ENCODE measurements at places on chromosomes 13 and 19.
A peak's percentile ranks its signal among the peaks of the same experiment; 100 is the strongest.

DNA sequence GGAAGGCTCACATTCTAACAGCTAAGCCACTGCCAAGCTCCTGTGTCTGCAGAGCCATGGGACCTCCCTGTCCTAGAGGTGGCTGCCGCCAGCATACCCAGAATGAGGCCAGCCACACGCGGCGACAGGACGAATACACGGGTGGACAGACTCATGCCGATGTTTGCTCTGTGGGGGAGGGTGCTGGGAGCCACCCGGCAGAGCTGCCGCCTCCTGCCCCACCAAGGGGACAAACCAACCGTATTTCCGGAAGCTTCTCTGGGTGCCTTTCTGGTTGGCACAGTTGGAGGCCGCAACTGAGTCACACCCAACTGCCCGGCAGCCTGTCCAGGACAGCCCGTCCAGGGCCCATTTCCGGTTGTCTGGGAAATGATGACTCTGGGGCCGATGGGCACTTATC, 20.3 kb downstream of the C13orf46 start:
- no peak for DNase-seq

DNA sequence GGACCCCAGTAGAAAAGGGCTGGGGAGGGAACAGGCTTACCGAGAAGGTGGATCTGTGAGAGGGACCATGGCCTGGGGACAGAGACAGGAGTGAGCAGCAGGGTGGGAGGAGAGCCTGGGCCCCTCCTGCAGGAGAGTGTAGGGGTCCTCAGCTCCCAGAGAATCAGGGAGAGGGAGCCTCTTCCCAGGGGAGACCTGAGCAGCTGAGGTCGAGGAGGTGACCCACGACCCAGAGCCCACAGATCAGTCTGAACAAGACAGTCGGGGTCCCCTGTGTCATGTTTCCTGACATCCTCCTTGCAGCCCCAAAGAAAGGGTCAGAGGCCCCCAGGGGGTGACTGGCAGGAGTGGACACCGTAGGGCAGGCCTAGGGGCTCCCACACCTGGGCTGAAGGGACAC, 6.7 kb downstream of the CEACAM4 start:
- no peak for DNase-seq

- no peak for DNase-seq
Measured at GRCh38 chr13:111975539-111976473, 91.1 kb upstream of the SOX1 start.

- DNase-seq: no peak
Measured at GRCh38 chr13:113060557-113061270, 44.9 kb upstream of the F7 start.

DNA sequence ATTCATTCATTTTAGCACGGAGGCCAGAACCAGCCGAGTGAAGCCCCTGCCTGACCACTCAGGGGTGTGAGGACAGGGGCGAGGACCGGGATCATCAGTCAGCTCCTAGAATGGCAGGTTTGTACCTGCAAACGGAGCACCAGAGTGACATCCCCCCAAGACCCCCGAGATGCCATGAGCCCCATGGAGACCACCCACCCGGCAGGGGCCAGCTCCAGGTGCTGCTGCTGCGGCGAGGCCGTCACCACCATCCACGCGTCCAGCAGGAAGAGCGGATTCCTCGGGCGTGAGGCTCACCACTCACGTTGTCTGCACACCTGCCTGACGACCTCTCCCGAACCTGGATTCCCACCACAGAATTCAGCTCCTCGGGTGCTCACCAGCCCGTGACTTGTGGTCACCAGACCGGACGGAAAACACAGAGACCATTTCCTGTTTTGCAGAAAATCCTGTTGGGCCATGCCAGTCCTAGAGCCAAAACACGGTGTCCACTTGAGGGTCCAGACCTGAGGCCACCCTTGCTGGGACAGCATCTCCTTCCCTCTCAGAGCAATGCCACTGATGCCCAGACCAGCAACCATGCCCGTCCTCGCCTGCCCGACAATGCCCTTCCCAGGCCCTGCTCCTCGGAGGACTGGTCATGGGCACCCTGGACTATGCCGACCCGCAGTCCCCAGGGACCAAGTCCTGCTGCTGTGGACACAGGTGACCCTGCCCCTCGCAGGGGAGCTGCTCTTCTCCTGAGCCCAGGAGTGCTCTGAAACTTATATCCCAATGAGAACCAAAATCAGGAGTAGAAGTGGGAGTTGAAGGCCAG, 74.2 kb downstream of the RASA3 start:
- no peak for DNase-seq

- DNase-seq: no peak
Measured at GRCh38 chr13:105937451-105937850, 598.0 kb downstream of the EFNB2 start.

DNA sequence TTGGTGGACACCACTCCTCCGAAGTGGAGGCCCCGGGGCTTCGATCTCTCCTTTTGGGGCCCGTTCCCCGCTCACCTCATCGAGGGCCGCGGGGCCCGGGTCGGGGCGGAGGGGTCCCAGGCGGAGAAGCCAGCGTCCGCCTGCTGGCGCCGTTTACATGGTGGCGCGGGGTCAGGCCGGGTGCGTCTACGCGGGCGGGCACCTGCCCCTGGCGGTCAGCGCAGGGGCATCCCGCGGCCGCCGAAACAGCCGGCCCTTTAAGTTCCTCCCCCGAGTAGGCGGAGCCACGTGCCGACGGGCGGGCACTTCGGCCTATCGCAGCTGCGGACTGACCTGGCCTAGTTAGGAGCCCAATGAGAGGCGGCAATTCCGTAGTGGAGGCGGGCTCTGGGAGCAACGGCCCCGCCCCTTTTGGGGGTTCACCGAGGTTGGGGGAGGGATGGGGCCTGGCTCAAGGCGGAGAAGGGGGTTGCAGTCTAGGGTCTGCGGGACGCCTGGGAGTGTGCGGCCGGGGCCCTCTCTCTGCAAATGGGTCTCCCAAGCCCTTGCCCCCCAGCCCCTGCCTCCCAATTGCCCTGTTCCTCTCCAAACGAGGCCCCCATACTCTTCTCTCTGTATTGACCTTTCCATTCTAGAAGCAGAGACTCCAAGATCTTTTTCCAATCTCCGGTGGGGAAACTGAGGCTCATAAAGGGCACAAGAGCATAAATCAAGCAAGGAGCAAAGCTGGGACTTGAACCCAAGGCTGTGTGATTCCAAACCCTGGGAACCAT, at the start of gene ABHD8:
Gene ABHD8, minus strand, starts transcription at position 259 of the 773 bp plus-strand sequence. CDS start 1,809 bp downstream, outside the sequence.
- DNase-seq: peak; percentile 95

DNA sequence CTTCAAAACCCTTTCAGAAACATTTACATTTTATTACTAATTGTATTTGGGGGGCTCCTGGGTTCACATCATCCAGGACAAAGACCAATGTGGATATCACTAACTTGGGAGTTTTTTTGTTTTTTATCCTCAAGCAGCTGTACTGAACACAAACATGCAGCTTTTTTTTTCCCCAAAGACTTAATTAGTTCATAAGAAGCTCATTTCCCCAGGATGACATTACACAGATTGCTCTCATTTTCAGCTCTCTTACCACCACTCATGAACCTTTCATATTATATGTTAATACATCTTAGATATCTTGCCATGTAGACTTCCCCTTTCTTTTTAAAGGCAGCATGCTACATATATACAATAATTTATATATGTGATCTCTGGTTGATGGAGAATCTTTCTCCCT, 118.7 kb upstream of the MAB21L1 start:
- no peak for DNase-seq

DNA sequence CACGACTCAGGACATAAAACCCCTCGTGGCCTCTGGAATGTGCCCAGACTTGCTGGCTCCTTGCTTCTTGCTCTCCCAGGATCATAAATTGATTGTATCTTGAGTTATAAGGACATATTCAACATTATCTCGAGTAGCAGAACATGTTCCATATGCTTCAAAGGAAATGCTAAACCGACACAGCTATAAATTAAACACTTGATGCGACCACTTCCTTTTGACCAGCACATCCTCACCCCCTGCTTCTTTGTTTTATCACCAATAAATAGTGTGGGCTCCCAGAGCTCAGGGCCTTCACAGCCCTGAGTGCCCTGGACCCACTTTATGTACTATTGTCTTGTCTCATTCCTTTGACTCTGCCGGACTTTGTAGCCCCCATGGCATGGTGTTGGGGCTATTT, 157.0 kb upstream of the PABPC3 start:
- DNase-seq: no peak

DNA sequence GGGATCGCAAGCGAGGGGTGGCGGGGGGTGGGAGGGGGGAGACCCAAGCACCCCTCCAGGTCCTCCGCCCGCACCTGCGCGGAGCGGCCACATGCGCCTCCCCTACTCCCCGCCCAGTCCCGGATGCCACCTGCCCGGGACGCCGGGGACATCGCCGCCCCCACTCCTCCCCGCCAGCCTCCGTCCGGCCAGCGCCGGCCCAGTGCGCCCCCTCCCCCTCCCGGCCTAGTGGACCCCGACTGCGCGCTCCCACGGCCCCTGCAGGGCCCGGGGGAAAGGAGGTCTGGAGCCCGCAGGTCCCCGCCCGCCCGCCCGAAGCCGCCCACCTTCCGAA, 263 bp downstream of the RHPN2 start:
- DNase-seq: no peak

DNA sequence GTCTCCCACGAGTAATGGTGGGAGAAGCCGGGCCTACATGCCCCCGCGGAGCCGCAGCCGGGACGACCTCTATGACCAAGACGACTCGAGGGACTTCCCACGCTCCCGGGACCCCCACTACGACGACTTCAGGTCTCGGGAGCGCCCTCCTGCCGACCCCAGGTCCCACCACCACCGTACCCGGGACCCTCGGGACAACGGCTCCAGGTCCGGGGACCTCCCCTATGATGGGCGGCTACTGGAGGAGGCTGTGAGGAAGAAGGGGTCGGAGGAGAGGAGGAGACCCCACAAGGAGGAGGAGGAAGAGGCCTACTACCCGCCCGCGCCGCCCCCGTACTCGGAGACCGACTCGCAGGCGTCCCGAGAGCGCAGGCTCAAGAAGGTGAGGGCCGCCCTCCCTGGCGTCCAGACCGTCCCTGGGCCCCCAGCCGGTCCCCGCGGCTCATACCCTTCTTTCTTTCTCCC, 1.4 kb upstream of the USF2 start:
- DNase-seq: peak; percentile 39

DNA sequence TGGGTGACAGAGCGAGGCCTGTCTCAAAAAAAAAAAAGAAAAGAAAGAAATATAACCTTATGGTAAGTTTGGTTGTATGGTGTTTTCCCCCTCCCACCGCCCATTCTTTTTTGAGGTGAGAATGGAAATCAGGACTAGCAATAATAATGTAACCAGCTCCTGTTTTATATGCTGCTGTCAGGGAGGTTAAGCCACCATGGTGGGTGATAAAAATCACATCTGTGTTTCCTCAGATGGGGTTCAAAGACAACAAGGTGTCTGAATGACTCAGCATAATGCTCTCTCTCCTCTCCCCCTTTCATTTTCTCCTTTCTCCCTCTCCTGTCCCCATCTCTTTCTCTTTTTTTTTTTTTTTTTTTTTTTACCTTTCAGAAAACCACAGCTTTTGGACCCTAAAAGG, 28.3 kb upstream of the GARRE1 start:
- peak; percentile 80 for DNase-seq

GRCh38 chr19:38394488-38394887, 6.0 kb downstream of the SPRED3 start:
- DNase-seq: peak; percentile 86

- DNase-seq: no peak
Measured at GRCh38 chr19:1913781-1914577, 8.8 kb downstream of the ADAT3 start.

- DNase-seq: peak; percentile 73
Measured at GRCh38 chr19:49894879-49895565, 1.7 kb downstream of the IL4I1 start.

DNA sequence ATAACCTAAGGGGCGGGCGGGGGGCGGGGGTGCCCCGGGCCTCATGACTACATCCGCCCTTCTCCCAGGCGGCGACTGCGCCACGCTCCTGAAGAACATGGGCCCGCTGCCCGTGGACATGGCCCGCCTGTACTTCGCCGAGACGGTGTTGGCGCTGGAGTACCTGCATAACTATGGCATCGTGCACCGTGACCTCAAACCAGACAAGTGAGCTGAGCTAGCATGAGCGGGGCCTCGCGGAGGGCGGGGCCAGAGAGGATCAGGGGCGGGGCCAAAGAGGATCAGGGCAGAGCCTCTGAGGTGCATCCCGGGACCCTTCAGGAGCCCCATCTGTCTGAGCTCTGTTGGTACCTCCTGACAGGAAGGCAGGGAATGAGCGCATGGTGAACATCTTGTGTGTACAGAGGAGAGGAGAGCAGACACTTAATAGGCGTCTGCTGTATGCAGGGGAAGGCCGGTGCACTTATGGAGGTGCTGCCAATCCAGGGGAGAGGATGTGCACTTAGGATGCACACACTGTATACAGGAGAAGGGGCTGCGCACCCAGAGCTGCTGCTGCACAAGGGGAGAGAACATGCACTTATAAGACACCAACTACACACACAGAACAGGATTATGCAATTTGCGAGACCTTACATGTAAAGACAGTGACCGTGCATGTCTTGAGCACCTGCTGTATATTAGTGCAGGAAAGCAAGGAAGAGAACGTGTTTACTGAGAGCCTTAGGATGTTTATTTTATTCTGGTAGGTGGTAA, 20.9 kb upstream of the PIK3R2 start:
- no peak for DNase-seq

DNA sequence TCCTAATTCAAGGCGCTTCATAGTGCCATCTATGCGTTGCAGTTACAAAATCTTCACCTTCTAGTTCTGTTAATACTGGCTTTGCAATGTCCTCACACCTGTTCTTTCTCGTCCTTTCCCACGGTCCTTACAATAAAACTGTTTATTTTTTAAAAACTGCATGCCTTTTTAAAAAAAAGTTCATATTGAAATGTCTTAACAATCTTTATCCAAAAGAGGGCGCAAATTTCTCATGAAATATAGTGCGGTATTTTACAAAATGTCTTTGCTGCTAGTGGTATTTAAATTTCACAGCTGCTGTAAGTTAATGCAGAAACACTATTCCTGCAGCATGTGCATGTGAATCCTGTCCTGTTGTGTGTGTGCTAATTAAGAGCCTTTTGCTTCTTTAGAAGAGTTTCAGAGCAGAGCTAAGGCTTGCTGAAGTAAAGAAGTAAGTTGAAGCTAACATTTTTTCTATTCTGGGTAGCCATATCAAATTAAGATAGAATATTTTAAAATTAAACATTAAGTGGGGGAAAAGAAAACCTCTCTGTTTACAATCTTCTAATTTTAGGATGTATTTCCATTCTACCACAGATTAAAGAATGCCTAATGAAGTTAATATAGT, 15.8 kb upstream of the CLDN10 start:
- DNase-seq: peak; percentile 6

GRCh38 chr13:24081387-24081786, 79.1 kb upstream of the SPATA13 start:
- no peak for DNase-seq

GRCh38 chr19:18312092-18312534, 10.8 kb downstream of the LSM4 start:
- no peak for DNase-seq

DNA sequence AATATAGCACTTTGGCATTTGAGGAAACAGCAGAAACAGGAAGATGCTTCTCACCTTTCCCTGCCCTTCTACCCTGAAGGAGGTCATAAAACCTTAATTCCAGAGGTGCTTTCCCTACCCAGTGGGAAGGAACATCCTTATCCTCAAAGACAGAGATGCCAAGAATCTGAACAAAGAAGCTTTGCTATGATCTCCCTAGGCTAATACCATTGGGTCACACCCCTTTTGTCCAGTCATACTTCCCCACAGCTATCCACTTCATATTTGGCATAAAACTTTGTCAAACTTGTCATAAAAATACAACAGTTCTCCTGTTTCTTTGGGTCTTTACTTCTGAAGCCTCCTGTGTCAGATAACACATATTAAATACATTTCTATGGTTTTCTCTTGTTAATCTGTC, 21.7 kb upstream of the RXFP2 start:
- DNase-seq: no peak

Data from activated CD4-positive, alpha-beta T cell treated with anti-CD3 and anti-CD28 coated beads, Interleukin-2, amount 50 U/mL, for 16 hours (primary cell).